ENCODE measurements at places on chromosomes 3 and 15.

DNA sequence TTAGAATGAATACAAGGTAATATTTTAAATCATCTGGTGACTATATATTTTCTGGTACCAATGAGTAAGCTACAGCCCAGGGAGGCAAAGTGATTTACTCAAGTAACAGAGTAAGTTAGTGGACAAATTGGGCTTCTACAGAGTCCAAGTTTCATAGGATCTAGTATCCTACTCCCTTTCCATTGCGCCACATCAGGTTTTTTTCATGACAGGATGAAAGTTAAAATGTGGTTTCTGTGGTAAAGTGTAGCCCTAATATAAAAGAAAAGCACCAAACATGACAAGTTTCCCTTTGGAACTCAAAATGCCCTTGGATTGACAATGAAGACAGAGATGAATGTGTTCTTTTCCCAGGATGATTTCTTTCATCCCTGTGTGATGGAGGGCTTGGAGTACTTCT is 350.8 kb upstream of the ZNF385D start:
- no peak for DNase-seq

- DNase-seq, result no peak
Observed at GRCh38 chr3:11467875-11468274, 175.8 kb downstream of the VGLL4 start.

DNA sequence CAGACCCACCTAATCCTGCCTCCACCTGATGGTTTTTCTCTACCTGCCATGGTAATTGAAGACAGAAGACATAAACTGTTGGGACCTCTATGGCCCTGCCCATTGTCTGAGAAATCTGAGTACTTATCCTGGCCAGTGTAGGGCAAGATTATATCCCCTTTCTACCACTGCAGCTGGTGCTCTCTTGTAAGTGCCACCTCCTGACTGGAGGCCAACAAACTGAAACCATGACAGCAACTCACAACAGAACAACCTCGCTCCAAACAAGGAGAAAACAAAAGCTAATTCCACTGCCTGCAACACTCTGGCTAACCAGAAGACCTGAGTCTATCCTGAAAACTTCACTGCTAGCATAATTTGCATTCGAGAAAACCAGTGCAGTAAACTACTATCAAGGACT is 82.9 kb downstream of the CLDN1 start:
- no peak for DNase-seq

DNA sequence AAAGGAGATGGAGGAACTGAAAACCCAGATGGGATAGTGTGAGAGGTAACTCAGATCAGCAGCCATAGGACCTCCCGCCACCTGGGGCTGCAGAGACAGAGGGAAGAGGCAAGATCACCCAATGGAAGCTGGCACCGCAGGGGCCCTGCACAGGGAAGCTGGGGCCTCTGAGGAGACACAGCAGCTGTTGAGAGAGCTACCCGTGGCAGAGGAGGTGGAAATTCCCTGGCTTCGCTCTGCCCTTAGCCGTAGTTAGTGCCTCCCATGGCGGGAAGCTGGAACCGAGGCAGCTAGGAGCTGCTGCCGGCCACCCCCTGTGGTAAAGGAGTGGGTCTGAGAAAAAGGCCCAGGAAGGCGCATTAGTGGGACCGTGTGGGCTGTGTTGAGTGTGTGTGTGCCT is 18.0 kb upstream of the PLXNA1 start:
- no peak for DNase-seq

DNA sequence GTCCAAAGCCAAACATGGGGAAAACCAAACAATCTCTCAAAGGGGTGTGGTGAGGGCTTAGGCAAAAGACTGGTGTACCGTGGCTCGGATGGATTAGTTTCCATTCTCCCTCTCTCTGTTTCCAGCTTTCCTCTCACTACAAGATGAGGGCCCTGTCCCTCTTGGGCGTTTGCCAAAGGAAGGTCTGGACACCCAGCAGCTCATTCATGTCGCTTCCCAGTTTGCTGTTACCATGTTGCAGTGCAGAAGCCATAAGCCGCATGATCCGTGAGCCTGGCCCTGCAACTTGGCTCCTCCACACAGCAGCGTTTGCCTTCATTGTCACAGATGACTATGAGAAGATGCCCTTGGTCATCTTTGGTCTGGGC is 92.2 kb downstream of the APBA2 start:
- no peak for DNase-seq

- no peak for DNase-seq
Observed at GRCh38 chr15:52745326-52746161, 44.6 kb downstream of the ONECUT1 start.

GRCh38 chr3:155647206-155647605 is 97.7 kb downstream of the PLCH1 start:
- no peak for DNase-seq

Measured in activated T-cell treated with anti-CD3 and anti-CD28 coated beads for 24 hours (primary cell).